ENCODE measurements at places on chromosomes 4 and X.

DNA sequence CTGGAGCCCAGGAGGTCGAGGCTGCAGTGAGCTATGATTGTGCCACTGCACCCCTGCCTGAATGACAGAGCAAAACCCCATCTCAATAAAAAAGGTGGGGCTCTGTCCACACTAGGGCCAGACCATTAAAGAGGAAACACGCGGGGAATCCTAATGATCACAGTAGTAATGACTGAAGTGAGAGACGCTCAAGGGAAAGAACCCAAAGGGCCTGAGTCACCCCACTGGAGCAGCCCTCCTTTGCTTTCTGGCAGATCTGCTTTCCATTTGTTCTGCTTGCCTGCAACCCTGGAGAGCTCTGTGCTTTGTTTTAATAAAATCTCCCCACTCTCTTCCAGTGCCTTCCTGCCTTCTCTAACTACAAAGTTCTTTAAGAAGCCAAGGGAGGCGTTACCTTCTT is 5.0 kb downstream of the TFDP3 start:
- DNase-seq: no peak

DNA sequence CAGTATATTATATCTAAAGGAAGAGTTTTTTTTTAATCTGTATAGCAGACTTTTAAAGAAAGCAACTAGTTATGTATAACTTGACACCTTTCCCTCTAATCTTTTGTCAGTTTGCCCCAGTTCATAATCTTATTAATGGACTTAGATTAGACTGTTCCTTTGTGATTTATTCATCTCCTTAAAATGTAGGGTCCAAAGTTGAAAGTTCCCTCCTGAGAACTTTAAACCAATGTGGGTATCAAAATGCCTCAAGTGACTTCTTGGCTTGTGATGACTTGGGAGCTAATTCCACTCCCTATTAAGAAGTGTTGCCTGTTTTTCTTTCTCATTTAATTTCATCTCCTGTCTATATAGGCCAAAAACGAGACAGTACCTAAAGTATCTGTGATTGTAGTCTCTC is 6.3 kb upstream of the SDAD1 start:
- DNase-seq: no peak

DNA sequence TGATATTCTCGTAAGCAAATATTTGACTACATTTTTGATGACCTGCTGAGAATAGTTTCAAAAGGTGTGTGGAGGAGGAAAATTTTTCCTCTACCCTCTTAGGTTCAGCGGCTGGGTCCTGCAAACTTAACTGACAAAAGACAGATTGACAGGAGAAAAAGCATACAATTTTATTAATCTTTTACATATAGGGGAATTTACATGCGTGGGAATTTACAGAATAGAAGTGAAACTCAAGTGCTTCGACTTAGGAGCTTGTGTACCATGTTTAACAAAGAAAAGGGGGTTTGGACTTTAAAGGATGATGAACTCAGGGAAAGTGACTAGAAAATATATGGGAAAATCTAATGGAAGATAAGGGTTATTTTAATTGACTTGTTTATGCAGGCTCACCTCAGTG is 2.5 kb downstream of the HERC6 start:
- no peak for DNase-seq

DNA sequence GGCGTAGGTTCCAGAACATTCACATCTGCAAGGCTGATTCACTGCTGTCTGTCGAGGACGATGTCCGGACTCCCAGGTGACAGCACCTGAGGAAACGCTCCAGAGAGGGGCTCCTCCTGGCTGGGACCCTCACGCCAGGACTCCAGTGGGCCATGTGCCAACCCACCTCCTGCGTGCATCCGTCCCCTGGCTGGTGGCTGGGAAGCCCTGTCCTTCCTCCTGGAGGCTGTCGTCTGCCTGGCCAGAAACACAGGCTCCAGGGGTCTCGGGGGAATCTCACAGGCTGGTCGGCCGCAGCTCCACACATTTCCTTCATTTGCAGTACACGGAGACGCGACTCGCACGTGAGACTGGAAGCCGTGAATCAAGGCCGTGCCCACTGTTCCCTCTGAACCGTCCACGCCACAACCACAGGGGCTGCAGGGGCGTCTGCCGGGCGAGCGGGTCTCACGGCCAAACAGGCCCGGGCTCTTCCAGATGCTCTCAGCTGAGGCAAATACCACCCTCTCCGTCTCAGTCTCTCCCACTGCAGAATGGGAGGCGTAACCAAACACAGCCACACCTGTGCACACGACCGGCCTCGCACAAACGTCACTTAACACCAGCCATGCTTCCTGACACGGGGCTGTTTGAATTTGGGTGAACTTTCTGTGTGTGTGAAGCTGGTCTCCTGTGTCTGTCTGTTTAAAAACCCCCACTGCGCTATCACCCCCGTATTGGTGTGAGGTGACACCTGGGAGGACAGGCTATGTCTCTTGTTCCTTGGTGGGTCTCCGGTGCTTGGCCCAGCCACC is 38.7 kb upstream of the MXD4 start:
- DNase-seq: no peak

GRCh38 chr4:67092351-67092750 is 453.0 kb downstream of the CENPC start:
- no peak for DNase-seq

DNA sequence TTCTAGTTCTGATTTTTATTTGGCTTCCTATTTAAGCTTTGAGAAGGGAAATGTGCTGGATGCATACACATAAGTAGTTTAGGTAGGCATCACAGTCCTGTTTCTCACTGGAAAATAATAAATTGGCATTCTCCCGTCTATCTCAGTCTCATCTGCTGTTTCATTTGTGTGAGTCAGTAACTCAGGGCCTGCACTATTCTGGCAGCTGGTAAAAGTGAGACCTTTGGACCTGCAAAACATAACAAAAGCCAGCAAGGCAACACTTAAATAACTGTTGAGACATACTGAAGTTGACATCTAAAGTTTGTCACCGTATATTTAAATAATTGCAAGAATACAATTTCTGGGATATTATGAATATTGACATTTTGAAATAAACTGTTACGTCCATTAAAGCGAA is 8.6 kb upstream of the UBQLN2 start:
- DNase-seq: no peak

DNA sequence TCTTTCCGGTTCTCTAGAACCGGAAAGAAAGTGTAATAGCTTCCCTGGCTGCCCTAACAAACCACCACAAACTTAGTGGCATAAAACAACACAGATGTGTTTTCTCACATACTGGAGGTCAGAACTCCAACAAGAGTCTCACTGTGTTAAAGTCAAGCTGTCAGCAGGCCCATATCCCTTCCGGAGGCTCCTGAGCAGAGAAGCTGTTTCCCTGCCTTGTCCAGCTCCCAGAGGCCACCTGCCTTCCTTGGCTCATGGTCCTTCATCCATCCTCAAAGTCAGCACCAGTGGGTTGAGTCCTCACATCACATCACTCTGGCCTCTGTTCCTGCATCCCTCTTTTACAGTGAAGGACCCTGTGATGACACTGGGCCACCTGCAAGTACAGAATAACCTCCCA is 49.8 kb upstream of the HMX1 start:
- no peak for DNase-seq

DNA sequence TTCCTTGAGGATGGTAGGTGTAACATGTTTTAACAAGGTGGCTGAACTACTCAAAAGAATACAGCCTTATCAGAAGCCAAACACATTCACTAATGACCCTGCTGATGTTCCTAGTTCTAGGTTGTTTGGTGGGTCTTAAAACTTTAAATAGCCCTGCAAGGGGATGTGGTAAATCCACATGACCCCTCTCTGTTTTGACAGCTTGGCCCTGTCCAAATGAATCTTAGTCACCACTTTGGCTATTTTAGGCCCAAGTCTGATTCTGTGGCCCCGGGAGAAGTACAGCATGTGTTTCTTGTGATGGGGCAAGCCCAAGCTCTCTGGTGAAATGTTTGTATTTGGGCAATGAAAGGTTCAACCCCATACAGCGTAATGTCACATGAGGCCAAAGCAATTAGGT is 54.5 kb upstream of the GPR34 start:
- no peak for DNase-seq

DNA sequence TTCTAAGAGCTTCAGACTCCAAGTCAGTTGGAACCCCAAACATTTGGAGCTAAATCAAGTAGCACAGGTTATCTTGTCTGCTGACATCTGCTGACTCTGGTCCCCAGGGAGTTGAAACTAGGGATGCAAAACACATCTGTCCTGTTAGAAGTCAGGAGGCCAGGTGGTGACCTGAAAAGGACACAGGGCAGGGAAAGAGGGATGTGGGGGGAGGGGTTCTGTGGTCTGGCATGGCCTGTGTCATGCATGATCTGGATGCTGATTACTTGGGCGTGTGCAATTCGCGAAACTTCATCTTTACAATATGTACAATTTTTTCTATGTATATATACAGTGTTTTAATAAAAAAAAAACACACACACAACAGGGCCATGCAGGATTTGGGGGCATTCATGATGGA is 55.3 kb downstream of the FHDC1 start:
- DNase-seq: no peak

- DNase-seq: peak; percentile 84
Measured at GRCh38 chrX:12956704-12957534, 18.0 kb upstream of the TMSB4X start.

DNA sequence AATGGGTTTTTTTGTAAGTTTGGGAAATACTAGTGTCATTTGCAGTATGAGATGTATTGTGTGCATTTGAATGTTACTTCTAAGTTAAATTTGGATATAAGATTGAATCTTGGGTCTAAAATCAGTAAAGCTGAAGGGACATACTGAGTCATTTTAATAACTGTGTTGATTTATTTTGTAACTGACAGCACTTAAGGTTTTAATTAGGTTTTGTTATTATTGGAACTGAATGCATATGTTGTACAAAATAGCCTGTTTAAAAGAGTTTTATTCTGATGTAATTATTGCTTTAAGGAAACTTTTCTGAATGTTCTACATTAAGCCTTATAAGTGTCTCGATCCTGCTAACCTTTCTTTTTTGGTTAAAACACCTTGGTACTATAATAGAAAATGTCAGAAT is 396.6 kb downstream of the MAPK10 start:
- DNase-seq: no peak

- DNase-seq: no peak
Measured at GRCh38 chrX:91435395-91435794, 756 bp downstream of the PABPC5 start.
